ENCODE measurements at places on chromosomes 5 and 9. TPM values are rescaled to one million over a fixed set of nuclear protein-coding genes. Genes with fewer than 3 reads are reported as not detected.
A peak's percentile ranks its signal among the peaks of the same experiment; 100 is the strongest.

DNA sequence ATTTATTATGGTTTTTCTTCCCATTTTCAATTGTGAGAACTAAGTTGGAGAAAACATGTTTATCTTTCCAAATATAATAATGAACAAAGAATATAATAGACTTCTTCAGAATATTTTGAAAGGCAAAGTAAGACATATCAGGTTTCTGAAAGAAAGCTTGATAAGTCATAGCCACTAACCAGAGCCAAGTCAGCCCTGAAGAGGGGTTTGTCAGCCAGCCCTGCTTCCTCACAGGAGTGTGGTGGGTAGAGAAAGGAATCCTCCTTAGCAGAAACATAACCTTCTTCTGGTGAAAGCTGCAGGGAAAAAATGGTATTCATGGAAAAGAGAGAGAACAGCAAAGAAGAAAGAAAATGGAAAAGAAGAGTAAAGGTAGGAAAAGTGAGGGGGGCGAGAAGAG, 93.4 kb downstream of the MPDZ start:
- DNase-seq, result no peak

GRCh38 chr9:27365707-27366376, 68.9 kb upstream of the EQTN start:
- DNase-seq, result no peak

DNA sequence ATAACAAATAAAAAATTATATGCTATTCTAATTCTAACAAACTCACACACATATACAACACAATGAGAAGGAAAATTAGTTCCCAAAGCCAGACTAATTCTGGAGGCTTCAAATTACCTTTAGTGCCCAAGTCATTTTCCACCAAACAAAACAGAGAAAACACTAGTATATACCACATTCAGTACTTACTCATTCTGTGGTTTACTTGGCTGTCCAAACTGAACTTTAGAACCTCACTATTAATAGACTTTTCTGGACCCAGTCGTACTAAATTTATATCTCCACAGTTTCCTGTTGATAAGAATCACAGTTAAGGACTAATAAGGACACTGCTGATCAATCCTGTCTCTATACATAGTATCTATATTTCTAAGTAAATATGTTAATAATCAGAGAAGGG, 66.4 kb downstream of the SETX start:
- no peak for DNase-seq

- no peak for DNase-seq
Measured at GRCh38 chr5:160460377-160461049, 38.9 kb downstream of the PTTG1 start.

DNA sequence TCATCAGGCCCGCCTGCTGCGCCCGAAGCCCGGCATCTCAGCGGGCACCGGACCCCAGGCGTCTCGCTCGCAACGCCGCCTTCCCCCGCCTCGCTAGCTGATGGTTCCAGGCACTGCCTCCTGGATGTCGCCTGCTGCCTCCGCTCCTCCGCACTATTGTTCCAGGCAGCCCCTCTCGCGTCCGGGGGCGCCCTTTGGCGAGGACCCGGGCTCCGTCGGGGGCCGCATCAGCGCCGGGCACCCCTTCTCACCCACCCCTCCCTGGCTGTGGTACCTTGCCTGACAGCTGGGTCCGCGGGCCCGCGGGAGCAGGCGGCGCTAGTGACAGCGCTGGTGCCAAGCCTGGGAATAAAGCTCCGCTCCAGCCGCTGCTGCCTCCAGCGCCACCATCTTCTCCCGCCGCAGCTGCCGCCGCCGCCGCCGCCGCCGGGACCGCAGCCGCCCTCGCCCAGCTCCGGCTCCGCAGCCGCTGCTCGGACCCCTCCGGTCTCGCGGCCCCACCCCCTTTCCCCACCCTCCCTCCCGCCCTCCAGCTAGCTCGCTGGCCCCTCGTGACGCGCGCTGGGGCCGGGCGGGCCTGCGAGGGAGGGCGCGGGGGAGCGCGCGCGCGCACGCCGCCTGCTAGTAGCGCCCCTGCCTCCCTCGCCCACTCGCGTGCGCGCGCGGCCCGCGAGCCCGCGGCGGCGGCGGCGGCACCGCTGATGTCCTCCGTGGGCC, at the start of gene APBA1:
APBA1 (minus strand) TSS at position 493 of the 717 bp plus-strand sequence.
- no peak for DNase-seq

DNA sequence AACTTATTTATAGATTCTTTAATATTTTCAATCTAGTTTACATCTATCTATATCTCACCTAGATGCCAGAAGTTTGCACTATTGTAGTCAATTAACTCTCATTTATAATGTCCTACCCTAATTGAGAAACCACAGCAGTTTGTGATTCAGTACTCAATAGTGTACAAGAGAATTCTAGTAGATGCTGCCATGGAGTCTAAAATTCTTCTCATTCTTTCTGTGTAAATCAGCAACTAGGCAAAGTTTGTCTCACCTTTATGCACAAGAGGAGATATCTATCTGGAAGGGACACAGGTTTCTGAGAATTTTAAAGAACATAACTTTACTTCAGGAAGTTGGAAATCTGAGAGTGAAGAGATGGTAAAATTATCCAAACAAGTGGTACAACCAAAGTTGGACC, 173.0 kb upstream of the FBXL7 start:
- DNase-seq, result no peak

DNA sequence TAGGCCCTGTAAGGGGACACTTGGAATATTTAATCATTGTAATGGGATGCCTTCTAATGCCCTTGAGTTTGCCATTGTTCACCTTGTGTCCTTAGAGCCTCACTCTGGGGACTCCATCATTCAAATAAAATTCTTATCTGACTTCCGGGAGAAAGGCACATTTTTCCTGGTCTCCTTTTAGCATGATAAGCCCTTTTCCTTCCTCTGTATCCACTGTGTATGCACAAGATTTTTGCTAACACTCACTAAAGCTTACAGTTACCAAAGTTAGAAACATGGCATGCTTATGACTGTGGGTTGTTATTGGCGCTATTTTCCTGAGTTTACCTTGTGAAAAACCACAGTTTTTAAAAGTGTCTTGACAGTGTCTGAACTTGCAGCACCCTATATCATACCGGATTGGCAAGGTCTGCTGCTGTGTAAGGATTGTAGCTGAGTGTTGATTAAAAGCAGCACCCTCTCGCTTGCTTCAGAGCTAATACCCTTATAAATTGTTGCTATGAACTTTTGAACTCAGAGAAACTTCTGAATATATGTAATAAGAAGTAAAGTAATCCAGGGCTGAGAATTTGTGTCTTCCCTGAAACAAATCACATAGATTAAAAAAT, 46.4 kb downstream of the SNCAIP start:
- no peak for DNase-seq

GRCh38 chr9:136509549-136509948, 26.7 kb upstream of the SEC16A start:
- DNase-seq, result no peak

DNA sequence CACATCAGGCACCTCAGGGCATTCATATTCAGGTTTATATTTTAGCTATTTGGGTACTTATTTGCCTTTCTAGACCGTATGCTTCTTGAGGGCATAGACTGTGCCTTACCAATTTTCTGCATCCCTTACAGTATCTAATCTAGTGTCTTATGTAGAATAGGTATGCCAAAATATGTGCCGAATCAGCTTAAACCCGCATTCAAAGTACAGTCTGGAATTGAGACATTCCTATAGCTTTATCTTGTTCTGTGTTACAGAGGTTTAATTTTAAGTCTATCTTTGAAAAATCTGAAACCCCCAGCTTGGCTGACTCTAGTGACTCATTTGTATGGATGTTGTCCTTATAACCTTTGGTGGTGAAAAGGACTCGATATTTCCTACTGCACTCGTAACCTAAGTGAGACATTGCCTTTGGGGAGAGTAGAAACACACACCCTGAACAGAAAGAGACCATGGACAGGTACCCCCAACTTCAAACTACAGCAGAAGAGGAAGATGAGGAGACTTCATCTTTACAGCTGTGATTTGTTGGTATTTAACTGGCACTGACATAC, 27.0 kb upstream of the TMOD1 start:
- no peak for DNase-seq

DNA sequence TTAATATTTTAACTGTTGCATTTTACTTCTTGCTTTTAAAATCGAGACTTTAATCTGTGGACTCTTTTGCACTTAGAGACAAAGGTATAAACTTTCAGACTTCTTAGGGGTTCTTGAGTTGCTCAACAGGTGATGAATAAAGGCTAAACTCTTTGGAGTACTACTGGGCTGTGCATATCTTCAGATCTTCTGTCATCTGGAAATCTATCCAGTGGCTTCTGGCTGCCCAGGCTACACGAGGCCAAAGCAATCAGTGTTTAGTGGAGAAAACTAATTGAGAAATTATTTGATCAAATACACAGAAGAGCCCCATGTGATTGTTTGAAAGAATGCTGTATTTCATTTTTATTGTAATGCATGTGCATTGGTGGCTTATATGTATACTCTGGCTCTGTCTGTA, 146.1 kb downstream of the PBX3 start:
- no peak for DNase-seq

DNA sequence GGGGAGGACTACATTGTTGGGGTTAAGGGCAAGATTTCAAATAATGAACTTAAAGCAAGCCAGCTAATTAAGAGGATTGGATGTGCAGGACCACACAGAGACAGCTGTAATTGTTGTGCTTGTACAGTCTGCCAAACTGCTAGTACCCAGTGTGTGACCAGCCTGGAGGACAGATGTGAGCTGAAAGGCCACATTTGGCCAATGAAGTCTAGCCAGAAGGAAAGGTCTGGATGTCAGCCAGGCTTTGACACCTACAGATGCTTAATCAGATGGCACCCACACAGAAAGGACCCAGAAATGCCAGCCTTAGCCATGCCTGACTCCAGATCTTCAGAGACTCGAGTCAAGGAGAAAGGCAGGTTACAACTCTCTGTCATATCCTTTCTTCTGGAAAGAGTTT, 491.1 kb downstream of the KIF4B start:
- DNase-seq, result no peak

GRCh38 chr9:38182321-38182720, 113.3 kb upstream of the SHB start:
- no peak for DNase-seq

DNA sequence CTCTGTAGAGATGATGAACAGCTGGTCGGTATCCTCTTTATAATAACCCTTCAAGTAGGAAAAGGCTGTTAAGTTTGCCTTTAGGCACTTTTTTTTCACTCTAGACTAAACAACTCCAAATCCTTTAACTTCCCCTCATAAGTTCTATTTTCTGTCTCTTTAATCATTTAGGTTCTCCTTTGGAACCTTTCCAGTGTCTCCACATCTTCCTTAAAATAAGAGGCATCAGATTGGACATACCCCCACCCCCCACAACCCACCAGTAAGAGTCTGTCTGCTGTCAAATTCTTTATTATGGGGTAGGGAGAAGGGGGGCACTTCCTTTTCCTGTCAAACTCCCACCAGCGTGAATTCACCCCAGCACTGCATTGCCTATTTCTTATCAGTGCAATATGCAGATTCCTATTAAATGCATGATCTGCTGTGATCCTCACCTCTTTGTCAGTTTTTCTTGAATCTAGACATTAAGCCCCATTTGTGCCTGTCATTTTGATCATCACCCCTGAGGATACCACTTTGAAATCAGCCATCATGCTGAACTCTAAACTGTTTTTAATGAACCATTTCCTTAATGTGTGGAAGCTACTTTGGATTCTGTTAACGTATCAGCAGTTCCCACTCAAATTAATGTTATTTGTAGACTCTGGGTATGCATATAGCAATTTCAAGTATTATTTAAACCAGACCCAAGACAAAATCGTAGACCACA, 212.2 kb downstream of the PDZD2 start:
- no peak for DNase-seq

GRCh38 chr5:55921617-55922016, 70.5 kb downstream of the IL31RA start:
- DNase-seq, result no peak

- DNase-seq, result no peak
Measured at GRCh38 chr5:52674815-52675545, 112.7 kb upstream of the ITGA1 start.

DNA sequence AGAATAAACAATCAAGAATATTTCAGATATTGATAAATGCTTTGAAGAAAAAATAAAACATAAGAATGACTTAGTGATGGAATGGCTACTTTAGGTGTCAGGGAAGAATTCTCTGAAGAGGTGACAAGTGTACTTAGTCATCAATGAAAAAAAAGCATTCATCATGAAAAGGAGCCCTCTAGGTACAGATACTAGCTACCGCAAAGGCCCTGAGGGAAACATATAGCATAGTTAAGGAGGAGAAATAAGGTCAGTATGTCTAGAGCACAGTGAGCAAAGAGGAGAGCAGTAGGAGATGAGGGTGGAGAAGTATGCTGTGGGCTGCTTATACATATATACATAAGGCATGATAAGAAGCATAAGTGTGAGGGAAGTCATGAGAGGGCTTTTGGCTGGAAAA, 41.8 kb downstream of the CSF2 start:
- DNase-seq, result no peak

DNA sequence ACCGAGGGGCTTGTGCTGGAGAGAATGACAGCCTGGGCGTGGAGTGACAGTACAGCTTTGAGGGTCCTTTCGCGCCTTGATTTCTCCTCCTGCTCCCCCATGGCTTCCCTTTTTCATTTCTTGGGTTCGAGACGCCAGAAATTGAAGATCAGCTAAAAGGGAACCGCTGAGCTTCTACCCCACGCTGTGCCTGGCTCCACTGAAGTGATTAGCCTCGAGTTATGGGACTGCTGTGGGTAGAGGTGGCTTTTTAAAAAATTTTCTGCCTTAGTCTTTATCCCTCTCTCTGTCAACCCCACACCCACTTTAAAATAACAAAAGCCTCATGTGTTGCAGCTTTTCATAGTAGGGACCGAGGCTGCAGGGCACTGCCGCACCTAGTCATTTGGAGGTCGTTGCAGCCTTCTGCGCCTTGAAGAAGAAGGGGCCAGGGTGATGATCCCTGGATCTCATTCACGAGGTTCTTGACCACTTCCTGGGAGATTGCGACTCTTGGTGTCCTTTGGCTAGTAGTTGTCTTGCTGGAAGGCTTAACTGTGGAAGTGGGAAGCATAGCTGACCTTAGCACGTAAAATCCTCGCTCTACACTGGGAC, 603 bp downstream of the PPIP5K2 start:
- peak; percentile 1 for DNase-seq

DNA sequence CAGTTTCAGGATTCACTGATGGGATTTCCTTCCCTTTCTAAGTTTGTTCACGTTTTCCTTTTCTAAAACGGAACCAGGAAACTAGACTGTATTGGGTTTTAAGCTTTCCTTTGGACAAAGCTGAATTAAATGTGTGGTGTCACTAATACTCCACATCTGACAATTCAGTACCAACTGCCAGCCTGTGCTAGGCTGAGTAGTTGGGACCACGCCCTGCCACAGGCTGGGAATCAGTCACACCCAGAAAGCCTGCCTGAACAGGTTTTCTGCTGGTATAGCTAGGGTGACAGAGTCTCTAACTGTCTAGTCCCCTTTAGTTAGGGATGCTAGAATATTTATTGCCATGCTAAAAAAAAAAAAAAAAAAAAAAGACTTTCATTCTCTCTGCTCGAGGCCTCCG, 15.6 kb downstream of the SPACA9 start:
- no peak for DNase-seq

UTP15 gene
- 45.2 TPM for total RNA-seq

PRELID1 gene
- total RNA-seq, result 271 TPM

GPR21 gene
- 0.29 TPM for total RNA-seq

SLC6A18 gene
- not detected for total RNA-seq

FCN1 gene
- total RNA-seq, result not detected

All from HepG2 (cell line).